Astrocyte (in vitro differentiated cells and primary cell): ENCODE measurements at places on chromosomes 4 and X. TPM values are rescaled to one million over a fixed set of nuclear protein-coding genes. Genes with fewer than 3 reads are reported as not detected.

GRCh38 chr4:168928346-168928745 lies 81.7 kb downstream of the CBR4 start:
- H3K36me3 ChIP-seq, result peaks cover 71% of the 10 kb centered on the region
- H3K4me1 ChIP-seq, result no peaks in the 10 kb centered on the region
- no peak overlapping the region for H3K27ac ChIP-seq
- H3K27me3 ChIP-seq, result no peaks in the 10 kb centered on the region

The CT45A1 gene
- total RNA-seq, result not detected in 2 replicates

The FABP2 gene
- total RNA-seq, result not detected in 2 replicates

- H3K4me1 ChIP-seq, result no peaks in the 10 kb centered on the region
- no peaks in the 10 kb centered on the region for H3K27me3 ChIP-seq
- DNase-seq, result peak; percentile 49
- H3K27ac ChIP-seq, result no peak overlapping the region
- H3K36me3 ChIP-seq, result no peaks in the 10 kb centered on the region
These were observed 68.7 kb upstream of the GUCY1A1 start for GRCh38 chr4:155597933-155598451.

The GC gene
- total RNA-seq, result not detected in 2 replicates

GRCh38 chr4:187714957-187715356 lies 280.6 kb upstream of the ZFP42 start:
- H3K36me3 ChIP-seq, result no peaks in the 10 kb centered on the region
- H3K27ac ChIP-seq, result no peak overlapping the region
- H3K4me3 ChIP-seq, result no peak overlapping the region

GRCh38 chr4:145552181-145552822 lies 66.9 kb upstream of the MMAA start:
- DNase-seq, result no peak
- H3K27me3 ChIP-seq, result no peaks in the 10 kb centered on the region
- peaks cover 7% of the 10 kb centered on the region for H3K36me3 ChIP-seq
- H3K4me3 ChIP-seq, result no peak overlapping the region
- no peak overlapping the region for H3K27ac ChIP-seq

The SLC9B1 gene
- total RNA-seq, result 0.16 and 0.36 TPM in 2 replicates

- H3K4me3 ChIP-seq, result no peak overlapping the region
- DNase-seq, result no peak
- no peaks in the 10 kb centered on the region for H3K4me1 ChIP-seq
- H3K36me3 ChIP-seq, result no peaks in the 10 kb centered on the region
- H3K27ac ChIP-seq, result no peak overlapping the region
- no peaks in the 10 kb centered on the region for H3K27me3 ChIP-seq
These were observed 1214.9 kb upstream of the IGFBP7 start for GRCh38 chr4:58325070-58325469.

DNA sequence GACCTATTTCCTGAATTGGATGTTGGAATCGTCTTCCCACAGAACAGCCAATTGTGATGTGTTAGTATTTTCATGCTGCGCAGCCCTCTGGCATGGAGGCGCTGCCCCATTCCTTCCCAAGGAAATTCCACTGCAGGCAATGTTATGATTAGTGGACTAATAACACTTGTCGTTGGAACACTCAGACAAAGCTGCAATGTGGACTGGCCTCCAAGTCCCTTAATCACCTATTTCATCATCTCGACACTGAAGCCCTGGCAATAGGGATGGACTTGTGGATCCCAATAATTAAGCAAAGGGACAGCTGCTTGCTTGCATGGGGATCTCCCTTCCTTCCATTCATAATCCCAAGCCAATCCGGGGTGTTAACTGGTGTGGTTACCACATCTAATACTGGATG lies 78.8 kb upstream of the PLAC1 start:
- peak; percentile 14 for DNase-seq
- H3K36me3 ChIP-seq, result no peaks in the 10 kb centered on the region
- no peaks in the 10 kb centered on the region for H3K27me3 ChIP-seq
- H3K4me3 ChIP-seq, result no peak overlapping the region
- H3K27ac ChIP-seq, result no peak overlapping the region
- H3K4me1 ChIP-seq, result peaks cover 8% of the 10 kb centered on the region

The NHSL2 gene
- total RNA-seq, result 13.0 and 14.8 TPM in 2 replicates

DNA sequence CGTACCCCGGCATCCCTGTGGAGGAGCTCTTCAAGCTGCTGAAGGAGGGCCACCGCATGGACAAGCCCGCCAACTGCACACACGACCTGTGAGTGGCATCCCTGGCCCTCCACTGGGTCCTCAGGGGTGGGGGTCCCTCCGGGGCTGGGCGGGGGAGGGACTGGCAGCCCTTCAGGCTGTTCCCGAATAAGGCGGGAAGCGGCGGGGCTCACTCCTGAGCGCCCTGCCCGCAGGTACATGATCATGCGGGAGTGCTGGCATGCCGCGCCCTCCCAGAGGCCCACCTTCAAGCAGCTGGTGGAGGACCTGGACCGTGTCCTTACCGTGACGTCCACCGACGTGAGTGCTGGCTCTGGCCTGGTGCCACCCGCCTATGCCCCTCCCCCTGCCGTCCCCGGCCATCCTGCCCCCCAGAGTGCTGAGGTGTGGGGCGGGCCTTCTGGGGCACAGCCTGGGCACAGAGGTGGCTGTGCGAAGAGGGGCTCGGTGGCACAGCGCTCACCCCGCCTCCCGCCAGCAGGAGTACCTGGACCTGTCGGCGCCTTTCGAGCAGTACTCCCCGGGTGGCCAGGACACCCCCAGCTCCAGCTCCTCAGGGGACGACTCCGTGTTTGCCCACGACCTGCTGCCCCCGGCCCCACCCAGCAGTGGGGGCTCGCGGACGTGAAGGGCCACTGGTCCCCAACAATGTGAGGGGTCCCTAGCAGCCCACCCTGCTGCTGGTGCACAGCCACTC lies 13.7 kb downstream of the FGFR3 start:
- no peak overlapping the region for H3K27ac ChIP-seq
- H3K36me3 ChIP-seq, result no peaks in the 10 kb centered on the region
- no peak for DNase-seq
- no peaks in the 10 kb centered on the region for H3K27me3 ChIP-seq
- no peak overlapping the region for H3K4me3 ChIP-seq
- H3K4me1 ChIP-seq, result no peaks in the 10 kb centered on the region
